Vagina (tissue), 2 donors: ENCODE measurements at places on chromosomes 11 and 22. TPM values are rescaled to one million over a fixed set of nuclear protein-coding genes. Genes with fewer than 3 reads are reported as not detected.

PANX3 gene
- total RNA-seq = not detected

LAYN gene
- total RNA-seq = 22.3 TPM

TRPM5 gene
- total RNA-seq = not detected

NLRP14 gene
- not detected for total RNA-seq

CYP2D6 gene
- 1.7 TPM for total RNA-seq

IGSF22 gene
- not detected for total RNA-seq

SLC25A18 gene
- 5.9 TPM for total RNA-seq

KCNJ11 gene
- not detected for total RNA-seq

TREH gene
- 0.25 TPM for total RNA-seq

DGKZ gene
- 78.8 TPM for total RNA-seq

PKDREJ gene
- not detected for total RNA-seq

COX8A gene
- total RNA-seq = 383 TPM

LRRC55 gene
- 0.74 TPM for total RNA-seq

TUBGCP6 gene
- 45.4 TPM for total RNA-seq

EEF1G gene
- 1,183 TPM for total RNA-seq
